Esophagus muscularis mucosa (tissue), 4 donors: ENCODE measurements at places on chromosomes 12 and 14. TPM values are rescaled to one million over a fixed set of nuclear protein-coding genes. Genes with fewer than 3 reads are reported as not detected.

Gene ANKRD33
- total RNA-seq: not detected

Gene OTX2
- not detected for total RNA-seq

DNA sequence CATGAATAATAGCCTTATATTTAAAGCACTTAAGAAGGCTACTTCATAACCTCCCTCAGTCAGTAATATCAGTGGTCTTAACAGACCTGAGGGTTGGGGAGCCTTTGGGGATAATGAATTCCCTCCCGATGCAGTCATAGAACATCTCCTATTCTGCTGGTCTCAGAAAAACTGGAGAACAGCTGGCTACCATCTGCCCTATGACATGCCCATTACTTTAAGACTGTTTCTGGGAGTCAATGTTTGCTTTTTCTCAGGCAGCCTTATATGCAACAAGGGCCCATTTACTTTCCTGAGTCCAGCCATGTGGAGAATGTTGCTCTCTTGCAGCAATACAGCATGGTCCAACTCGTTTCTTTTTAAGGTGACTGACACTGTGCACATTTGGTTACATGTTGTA lies 161.7 kb upstream of the PARP11 start:
- H3K27ac ChIP-seq: no peak overlapping the region
- no peak for DNase-seq
- H3K27me3 ChIP-seq: no peaks in the 10 kb centered on the region
- peaks cover 15% of the 10 kb centered on the region for H3K4me1 ChIP-seq

DNA sequence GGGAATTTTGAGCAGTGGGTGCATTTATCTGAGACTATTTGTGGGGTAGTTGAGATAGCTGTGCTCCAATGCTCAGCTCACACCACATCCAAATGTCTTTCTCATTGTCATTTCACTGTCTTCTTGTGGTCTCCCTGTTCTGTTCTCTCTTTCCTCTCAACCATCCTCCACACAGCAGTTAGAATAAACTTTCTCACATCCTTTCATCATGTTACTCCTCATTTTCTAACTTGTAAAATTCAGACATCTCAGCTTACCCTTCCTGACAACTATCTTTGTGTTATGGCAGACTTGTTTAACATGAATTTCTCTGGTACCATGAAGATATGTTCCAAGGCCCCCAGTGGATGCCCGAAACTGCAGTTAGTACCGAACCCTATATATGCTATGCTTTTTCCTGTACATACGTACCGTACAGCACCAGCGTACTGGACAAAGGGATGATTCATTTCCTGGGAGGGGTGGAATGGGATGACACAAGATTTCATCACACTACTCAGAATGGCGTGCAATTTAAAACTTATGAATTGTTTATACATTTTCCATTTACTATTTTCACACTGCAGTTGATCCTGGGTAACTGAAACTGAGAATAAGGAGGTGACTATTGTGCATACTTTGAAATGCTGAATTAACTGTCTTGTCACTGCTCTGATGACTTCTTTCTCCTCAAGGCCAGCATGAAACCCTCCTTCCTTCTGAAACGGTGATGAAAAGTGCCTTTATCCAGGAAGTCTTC lies 177.1 kb upstream of the SLC38A2 start:
- H3K36me3 ChIP-seq: no peaks in the 10 kb centered on the region
- no peak overlapping the region for H3K4me3 ChIP-seq
- H3K27ac ChIP-seq: no peak overlapping the region
- H3K27me3 ChIP-seq: no peaks in the 10 kb centered on the region
- H3K4me1 ChIP-seq: peaks cover 13% of the 10 kb centered on the region
- DNase-seq: no peak

GRCh38 chr12:31218203-31219025 lies 107.5 kb downstream of the SINHCAF start:
- no peak overlapping the region for H3K4me3 ChIP-seq
- no peaks in the 10 kb centered on the region for H3K4me1 ChIP-seq
- H3K36me3 ChIP-seq: no peaks in the 10 kb centered on the region
- H3K27me3 ChIP-seq: no peaks in the 10 kb centered on the region

GRCh38 chr12:98803468-98804209 lies 158.5 kb downstream of the APAF1 start:
- H3K4me3 ChIP-seq: no peak overlapping the region
- no peak overlapping the region for H3K27ac ChIP-seq
- H3K36me3 ChIP-seq: no peaks in the 10 kb centered on the region
- H3K4me1 ChIP-seq: no peaks in the 10 kb centered on the region

DNA sequence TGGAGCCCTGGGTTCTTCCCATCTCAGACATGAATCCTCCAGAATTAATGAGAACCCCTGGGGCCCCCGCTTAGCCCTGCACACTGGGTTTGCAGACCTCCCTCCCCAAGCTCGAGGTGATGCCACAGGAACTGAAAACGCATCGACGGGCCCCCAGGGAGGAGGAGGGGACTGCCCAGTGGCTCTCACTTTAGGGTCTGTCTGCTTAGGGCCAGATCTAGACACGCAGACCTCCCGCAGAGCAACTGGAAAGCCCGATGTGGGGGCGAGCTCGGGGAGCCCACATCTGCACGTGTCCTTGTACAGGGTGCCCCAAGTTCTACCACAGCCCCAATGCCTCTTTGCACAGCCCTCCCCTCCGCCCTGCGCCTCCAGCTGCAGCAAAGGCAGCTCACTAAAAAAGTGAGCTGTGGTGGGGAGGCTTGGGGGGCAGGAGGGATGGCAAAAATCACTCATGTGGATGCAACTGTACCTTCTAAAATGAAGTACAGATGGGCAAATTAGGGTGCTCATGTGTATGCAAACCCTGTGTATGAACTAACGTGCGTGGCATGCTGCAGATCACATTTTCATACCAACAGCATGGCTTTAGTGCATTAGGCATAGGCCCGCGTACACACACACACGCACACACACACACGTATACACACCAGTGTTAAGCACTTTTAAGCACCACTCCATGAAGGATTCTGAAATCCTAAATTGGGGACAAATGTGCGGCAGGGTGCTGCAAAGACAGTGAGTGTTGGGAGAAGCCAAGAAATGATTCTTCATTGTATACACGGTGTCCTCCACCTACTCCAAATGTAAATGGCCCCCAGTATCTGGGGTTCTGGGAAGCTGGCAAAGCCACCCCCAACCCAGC lies 99.9 kb upstream of the MAP1LC3B2 start:
- H3K36me3 ChIP-seq: no peaks in the 10 kb centered on the region
- no peak for DNase-seq
- peaks cover 11% of the 10 kb centered on the region for H3K4me1 ChIP-seq
- H3K4me3 ChIP-seq: no peak overlapping the region

GRCh38 chr12:96150442-96150841 lies 43.7 kb upstream of the ELK3 start:
- no peaks in the 10 kb centered on the region for H3K36me3 ChIP-seq
- H3K4me1 ChIP-seq: no peaks in the 10 kb centered on the region
- H3K4me3 ChIP-seq: no peak overlapping the region
- H3K27ac ChIP-seq: no peak overlapping the region
- H3K27me3 ChIP-seq: no peaks in the 10 kb centered on the region

DNA sequence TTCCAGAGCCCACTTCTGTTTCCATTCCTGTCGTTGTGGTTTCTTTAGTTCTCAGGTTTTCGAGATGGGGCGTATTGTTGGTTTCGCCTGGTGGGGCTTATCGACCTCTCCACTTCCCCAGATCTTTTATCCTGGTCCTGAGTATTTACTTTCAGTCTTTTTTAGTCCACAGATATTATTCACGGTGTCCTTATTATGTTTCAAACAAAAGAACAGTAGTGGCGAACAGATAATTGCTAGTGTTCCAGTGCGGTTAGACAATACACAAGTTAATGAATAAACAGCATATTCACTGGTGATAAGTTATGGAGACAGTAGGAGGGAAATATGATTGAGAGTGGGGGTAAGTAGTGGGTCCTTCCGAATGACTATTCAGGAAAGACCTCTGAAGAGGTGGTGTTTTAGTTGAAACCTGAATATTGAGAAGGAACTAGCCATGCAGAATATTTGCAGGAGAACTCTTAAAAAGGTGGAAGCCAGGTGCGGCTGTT lies 668 bp downstream of the TMEM260 start:
- peak overlapping the region; percentile 84 for H3K4me3 ChIP-seq
- H3K36me3 ChIP-seq: no peaks in the 10 kb centered on the region
- peak overlapping the region; percentile 82 for H3K27ac ChIP-seq
- H3K4me1 ChIP-seq: peaks cover 40% of the 10 kb centered on the region
- no peak for DNase-seq

DNA sequence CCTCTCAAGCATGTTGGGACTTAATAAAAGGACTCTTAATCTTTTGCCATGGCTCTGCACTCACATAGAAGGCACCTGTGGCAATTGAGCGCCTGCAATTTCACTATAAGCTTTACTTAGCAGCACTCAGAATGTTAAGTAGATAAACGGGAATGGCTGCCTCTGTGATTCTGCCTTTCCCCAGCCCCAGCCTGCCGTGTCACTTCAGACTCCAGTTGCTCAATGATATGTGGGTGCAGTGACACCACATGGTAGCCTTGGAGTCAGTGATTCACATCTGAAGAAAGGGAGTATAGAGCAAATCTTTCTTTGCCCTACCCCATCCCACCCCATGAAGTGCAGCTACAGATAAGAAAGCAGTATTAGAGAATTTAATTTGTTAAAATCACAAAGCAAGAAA lies 96.1 kb downstream of the ZFC3H1 start:
- no peak overlapping the region for H3K4me3 ChIP-seq
- DNase-seq: no peak
- H3K4me1 ChIP-seq: no peaks in the 10 kb centered on the region

GRCh38 chr14:56241461-56241860 lies 123.2 kb downstream of the PELI2 start:
- no peaks in the 10 kb centered on the region for H3K27me3 ChIP-seq
- no peak overlapping the region for H3K27ac ChIP-seq
- no peak for DNase-seq
- H3K4me1 ChIP-seq: no peaks in the 10 kb centered on the region
- no peaks in the 10 kb centered on the region for H3K36me3 ChIP-seq
- no peak overlapping the region for H3K4me3 ChIP-seq

DNA sequence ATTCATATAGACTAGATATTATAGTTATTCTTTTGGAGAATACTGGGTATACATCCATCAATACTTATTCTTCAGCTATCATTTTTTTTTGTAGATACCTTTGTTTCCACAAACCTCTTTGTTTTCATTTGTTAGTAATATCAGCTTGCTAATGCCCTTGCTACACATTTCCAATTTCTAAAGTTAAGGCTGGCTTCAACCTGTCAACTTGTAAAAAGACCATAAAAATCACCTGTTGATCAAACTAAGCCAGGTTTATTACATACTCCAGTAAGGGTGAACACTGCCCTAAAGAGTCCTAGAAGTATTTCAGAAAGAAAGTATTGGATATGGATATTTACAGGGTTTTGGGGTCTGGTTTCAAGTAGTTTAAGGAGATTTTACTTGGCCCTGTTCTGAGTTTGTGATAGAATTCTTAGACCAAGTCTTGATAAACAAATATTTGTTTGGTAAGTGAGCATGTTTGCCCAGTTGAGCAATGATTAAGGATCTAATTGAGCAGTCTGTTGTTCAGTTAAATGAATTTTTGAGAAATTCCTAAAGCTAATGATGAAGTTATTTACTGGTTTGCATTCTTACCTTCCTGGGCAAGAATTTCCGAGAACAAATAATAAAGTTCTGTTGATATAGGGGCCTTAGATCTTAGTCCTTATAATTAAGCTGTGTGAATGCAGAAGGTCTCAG lies 52.8 kb upstream of the LRTM2 start:
- H3K27me3 ChIP-seq: no peaks in the 10 kb centered on the region
- peaks cover 4% of the 10 kb centered on the region for H3K4me1 ChIP-seq
- H3K36me3 ChIP-seq: no peaks in the 10 kb centered on the region

DNA sequence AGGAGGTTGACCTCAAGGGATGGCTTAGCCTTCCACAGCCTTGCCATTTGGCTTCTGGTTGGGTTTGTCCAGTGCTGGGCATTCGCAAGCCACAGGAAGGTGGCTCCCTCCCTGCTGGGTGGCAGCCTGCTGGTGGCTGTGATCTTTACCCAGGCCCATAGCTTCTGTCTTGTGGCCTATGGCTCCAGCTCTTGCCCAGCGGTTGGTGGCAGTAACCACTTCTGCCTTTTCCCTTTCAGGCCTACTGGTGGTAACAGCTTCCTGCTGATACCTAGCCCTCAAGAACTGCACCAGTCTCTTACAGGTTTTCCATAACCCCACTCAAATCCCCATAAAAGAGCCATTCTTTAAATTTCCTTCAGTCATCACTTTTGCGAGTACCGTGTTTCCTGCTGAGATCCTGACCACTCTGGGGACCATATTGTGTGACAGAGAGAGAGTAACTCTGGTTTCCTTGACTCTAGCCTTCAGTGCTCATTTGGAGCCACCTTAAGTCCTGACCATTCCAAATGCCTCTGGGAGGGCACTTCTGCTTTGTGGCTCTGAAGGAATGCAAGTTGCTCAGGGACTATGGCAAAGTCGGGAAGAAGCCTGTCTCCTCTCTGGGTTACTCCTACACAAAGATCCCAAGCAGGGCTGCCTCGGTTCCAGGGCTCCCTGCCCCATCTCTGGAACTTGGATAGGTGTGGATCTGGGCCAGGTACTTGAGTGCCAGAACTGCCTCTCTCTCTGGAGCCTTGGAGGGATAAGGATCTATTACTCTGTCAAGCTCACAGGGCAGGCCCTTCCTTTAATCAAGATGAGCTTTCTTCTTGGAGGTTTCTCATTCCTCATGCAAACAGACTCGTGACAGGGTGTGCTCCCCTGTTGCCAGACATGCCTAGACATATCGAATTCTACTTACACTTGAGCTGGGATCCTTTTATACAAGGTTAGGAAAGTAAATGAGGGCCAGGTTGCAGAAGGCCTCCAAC lies 2.9 kb upstream of the NYNRIN start:
- H3K27ac ChIP-seq: no peak overlapping the region
- no peak overlapping the region for H3K4me3 ChIP-seq
- DNase-seq: no peak
- H3K36me3 ChIP-seq: no peaks in the 10 kb centered on the region

DNA sequence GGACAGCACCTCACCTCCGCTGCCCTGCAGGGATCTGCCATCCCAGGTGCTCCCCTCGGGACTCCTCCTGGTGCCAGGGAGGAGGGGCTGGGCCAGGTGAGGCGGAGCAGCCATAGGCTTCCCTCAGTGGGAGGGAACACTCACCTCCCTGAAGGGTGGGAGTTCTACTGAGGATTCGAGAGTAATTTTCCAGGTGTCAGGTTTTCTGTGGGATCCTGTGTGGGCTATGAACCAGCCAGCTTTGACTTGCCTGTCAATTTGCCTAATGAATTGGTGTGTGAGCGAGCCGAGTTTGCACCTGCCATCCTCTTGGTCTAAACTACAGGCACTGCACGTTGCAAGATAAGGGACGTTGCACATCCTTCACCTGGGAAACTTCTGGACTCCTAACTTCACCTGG lies 50.3 kb downstream of the NOC4L start:
- H3K36me3 ChIP-seq: no peaks in the 10 kb centered on the region
- H3K27me3 ChIP-seq: no peaks in the 10 kb centered on the region
- no peak overlapping the region for H3K4me3 ChIP-seq
- H3K4me1 ChIP-seq: peaks cover 16% of the 10 kb centered on the region
